Cardiac fibroblast (primary cell): ENCODE measurements at places on chromosomes 3 and 15.

DNA sequence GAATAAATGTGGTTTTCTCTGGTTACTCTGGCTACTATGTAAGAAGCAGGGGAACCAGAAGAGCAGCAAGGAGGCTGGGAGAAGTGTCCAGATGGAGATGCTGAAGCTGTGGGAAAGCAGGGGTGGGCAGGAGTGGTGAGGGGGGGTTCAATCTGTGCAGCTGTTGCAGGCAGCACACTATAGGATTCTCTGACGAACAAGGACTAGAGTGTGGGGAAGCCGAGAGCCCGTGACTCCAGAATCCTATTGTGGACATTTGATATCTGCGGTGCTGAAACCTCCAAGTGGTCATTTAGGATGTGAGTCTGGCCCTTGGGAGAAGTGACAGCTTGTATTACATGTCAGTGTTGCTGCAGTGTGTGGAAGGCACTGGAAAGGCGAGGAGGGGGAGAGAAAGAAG is 60.5 kb downstream of the GABRB3 start:
- no peak for DNase-seq

DNA sequence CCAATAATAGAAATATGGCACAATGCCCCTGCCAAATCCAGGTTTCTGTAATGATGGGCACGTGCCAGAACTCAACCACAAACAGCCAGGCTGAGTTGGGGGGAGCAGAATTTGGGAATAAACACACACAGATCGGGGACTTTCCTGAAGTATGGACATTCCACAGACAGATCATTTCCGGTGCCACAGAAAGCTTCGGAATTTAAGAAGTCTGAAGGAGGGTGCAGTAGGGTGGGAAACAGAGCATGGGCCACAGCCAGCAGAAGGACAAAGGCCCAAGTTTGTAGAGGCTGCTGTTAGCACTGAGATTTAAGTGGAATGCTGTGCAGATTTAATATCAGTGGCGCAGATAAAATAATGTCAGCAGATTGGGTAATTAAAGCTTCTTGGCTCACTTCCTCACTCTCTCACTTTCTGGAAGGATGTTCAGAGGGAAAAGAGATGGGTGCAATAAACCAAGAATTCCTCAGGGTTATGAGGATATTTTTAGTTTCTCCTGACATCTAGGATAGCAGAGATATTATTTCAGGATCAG is 67.4 kb downstream of the MYLK start:
- peak; percentile 89 for DNase-seq

DNA sequence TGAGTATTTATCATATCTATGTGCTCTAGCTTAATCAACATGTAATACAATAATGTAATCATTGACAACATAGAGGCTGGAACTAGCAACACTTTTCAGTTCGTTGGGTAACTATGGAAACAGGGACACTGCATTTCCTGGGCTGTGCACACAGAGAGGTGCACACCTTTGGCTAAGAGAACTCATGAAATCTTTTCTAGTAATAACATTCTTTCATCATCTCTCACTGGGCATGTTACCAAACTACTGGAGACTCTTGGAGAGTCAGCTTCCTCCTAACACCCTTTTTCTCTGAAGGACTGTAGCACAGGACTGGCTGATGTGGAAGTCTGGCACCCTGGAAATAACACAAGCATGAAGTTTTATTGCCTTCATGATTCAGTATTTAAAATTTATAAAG is 135.6 kb downstream of the KCNMB2 start:
- peak; percentile 64 for DNase-seq

DNA sequence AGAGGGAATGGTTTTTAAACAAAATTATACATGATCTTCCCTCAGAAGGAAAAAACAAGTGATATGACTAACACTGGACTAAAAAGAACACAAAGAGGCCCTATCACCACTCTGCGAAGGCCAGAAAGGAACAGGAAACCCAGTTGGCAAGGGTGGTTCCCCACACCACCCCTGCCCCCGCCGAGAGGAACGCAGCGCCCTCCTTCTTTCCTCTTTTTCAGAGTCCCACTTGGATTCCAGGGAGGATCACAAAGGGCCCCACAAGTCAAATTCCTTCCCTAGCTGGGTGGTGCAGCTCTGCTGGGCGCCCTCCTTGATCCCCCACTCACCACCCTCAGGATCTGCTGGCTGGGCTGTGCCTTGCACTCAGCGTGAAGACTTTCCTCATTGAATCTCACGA is 29.8 kb downstream of the PLA1A start:
- peak; percentile 46 for DNase-seq

DNA sequence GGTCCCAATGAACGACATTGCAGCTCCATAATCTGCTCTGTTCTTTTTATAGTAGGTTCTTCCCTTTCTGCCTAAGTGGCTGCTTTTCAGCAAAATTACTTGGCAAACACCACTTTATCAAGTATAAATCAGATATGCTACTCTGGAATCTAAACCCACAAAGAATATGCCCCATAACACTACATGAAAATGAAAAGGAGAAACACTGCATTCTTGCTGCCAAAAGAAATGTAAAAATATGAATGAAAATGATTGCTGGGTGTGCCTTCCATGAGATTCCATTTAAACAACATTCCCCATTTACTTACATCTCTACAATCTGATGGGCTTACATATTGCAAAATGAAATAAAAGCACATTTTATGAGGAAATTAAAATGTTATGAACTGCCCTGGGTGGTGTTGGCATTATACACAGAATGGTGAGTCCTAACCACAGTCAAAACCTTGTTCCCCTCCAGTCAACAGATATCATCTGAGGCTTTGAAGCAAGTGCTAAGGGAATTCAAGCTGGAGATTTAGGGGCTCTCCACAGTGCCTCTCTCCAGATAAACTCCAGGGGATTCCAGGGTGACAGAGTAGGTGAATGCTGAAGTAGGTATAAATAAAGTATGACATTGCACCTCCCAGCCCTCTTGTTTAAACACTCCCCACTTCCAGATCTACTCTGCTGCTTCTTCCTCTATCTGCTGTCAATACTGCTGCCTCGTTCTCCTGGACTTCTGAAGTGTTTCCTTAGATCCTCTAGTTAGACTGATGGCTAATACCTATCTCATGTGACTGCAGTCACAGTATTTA is 136.5 kb downstream of the RORA start:
- no peak for DNase-seq

DNA sequence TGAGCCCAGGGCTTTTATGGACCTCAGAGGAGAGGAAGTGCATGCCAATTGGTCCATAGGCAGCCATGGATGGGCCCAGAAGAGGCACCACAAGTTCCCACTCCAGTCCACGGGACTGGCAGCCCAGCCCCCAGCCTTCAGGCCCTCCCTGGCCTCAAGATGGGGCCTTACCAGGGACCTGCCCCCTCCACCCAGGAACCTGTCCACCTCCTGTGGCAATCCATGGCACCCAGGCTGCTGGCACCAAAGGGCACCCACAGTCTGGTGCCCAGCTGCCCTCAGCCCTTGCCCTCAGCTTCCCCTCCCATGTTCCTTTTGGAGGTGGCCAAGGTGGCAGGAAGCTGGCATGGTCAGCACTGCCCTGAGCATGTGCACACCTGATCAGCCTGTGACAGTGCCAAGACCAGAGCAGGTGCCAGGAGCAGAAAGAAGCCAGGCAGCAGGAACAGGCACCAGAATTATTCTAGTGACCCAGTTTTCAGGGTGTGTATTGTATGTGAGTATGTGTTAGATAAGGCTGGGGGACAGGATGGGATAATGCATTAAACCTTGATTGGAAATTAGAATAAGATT is 415.0 kb downstream of the NTRK3 start:
- no peak for DNase-seq

GRCh38 chr3:19596408-19596807 is 337.6 kb downstream of the EFHB start:
- DNase-seq: no peak

DNA sequence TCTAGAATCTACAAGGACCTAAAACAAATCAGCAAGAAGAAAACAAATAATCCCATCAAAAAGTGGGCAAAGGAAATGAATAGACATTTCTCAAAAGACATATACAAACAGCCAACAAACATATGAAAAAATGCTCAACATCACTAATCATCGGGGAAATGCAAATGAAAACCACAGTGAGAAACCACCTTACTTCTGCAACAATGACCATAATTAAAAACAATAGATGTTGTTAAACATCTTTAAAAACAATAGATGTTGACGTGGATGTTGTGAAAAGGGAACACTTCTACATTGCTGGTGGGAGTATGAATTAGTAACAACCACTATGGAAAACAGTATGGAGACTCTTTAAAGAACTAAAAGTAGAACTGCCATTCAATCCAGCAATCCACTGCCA is 96.2 kb downstream of the CBLB start:
- no peak for DNase-seq
